ENCODE measurements at places on chromosomes 11 and 22. TPM values are rescaled to one million over a fixed set of nuclear protein-coding genes. Genes with fewer than 3 reads are reported as not detected.

- H3K27ac ChIP-seq, result no peak overlapping the region
- H3K4me3 ChIP-seq, result no peak overlapping the region
- no peaks in the 10 kb centered on the region for H3K4me1 ChIP-seq
- H3K27me3 ChIP-seq, result no peaks in the 10 kb centered on the region
These were observed 143.2 kb downstream of the CADM1 start for GRCh38 chr11:115361025-115361424.

DNA sequence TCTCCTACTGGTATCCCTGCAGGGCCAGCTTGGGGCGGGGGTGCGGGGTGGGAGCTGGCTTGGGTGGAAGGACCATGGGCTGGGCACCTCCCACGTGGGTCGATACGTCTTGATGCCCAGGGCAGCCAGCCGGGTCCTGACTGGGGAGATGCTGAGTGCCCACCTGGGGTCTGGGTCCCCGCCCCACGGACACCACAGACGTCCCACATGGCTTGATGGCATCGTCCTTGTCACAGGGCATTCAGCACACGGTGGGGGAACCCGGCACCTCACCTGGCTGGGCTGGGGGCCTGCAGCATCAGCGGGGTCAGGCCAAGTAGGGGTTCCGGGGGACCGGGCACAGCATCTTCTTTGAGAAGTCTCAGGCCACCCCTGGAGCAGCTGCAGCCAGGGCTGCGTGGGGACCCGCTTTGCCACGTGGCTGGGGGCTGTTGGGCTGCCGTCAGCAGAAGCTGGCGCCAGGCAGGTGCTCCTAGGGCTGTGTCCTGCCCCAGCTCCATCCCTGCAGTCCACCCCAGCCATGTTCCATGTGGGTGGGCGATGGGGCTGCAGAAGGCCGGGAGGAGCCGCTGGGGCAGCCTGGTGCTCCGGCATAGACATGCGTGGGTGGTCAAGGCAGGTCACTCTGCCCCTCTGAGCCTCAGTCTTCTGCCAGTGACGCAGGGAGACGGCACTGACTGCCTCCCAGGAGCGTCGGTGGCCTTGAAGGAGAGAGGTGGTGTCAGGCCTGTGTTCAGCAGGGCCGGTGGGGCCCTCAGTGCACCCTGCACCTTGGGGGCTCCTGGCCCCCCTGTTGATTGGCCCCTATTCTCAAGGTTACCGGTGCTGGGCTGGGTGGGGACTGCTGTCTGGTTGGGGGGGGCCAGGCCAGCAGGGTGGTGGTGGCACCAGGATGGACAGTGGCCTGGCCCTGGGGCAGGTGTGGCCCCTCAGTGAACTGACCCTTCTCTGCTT, 8.4 kb downstream of the SELENOO start:
- H3K4me1 ChIP-seq, result no peaks in the 10 kb centered on the region
- H3K4me3 ChIP-seq, result no peak overlapping the region
- no peak for DNase-seq
- no peaks in the 10 kb centered on the region for H3K27me3 ChIP-seq
- H3K27ac ChIP-seq, result no peak overlapping the region
- peaks cover 18% of the 10 kb centered on the region for H3K36me3 ChIP-seq

GRCh38 chr11:110509472-110509871, 79.7 kb downstream of the FDX1 start:
- H3K27ac ChIP-seq, result no peak overlapping the region
- no peak for DNase-seq
- no peaks in the 10 kb centered on the region for H3K4me1 ChIP-seq
- H3K27me3 ChIP-seq, result peaks cover 4% of the 10 kb centered on the region

DNA sequence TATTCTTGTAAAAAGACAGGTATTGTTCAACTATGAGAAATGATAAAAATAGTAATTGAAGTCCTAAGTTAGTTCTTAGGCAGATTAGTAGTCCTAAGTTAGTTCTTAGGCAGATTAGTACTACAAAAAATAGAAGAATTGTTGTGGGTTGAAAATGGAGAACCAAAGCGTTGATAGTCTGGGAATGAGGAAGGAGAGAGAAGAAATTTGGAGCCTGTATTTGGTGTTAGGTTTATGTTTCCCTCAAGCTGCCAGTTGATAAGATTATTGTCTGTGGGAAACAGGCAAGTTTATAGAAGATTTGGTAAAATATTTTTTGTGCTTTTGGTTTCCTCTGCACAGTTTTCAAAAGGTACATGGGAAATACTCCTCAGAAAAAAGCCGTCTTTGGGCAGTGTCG, 3.6 kb downstream of the BCO2 start:
- no peak overlapping the region for H3K27ac ChIP-seq
- H3K4me3 ChIP-seq, result no peak overlapping the region
- no peaks in the 10 kb centered on the region for H3K36me3 ChIP-seq
- no peak for DNase-seq

- H3K36me3 ChIP-seq, result no peaks in the 10 kb centered on the region
- peaks cover 37% of the 10 kb centered on the region for H3K4me1 ChIP-seq
- peak overlapping the region; percentile 79 for H3K27ac ChIP-seq
- H3K27me3 ChIP-seq, result no peaks in the 10 kb centered on the region
These were observed 326.0 kb downstream of the MN1 start for GRCh38 chr22:27475548-27475897.

DNA sequence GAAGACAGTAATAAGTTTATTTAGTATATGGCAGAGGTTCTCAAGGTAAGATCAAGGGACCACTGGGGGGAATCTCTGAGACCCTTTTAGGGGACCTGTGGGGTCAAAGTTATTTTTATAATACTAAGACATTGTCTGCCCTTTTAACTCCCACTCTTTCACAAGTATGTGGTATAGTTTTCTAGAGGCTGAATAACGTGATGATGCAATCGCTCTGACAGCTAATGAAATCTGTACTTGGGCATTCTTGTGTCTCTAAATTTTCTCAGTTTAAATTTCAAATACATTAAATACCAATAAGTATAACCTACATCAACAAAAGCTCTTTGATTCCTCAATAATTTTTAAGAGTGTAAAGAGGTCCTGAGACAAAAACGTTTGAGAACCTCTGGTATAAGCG, 147.9 kb downstream of the ATG16L2 start:
- H3K36me3 ChIP-seq, result no peaks in the 10 kb centered on the region
- no peak overlapping the region for H3K4me3 ChIP-seq
- H3K27ac ChIP-seq, result no peak overlapping the region

- no peak overlapping the region for H3K4me3 ChIP-seq
- H3K27me3 ChIP-seq, result no peaks in the 10 kb centered on the region
- no peak overlapping the region for H3K27ac ChIP-seq
- no peak for DNase-seq
- peaks cover 6% of the 10 kb centered on the region for H3K4me1 ChIP-seq
These were observed 64.2 kb downstream of the ADAMTS15 start for GRCh38 chr11:130512662-130513061.

DNA sequence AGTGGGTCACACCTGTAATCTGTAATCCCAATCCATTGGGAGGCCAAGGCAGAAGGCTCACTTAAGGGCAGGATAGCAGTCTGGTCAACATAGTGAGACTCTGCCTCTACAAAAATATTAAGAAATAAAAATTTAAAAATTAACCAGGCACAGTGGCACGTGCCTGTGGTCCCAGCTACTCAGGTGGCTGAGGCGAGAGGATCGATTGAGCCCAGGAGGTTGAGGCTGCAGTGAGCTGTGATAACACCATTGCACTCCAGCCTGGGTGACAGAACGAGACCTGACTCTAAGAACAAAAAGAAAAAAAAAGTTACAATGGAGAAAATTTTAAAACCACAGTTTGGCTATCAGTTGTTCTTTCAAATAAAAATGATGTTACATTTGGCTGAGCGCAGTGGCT, 13.4 kb upstream of the SYNGR1 start:
- H3K4me3 ChIP-seq, result no peak overlapping the region
- H3K27ac ChIP-seq, result no peak overlapping the region
- no peaks in the 10 kb centered on the region for H3K36me3 ChIP-seq
- H3K4me1 ChIP-seq, result peaks cover 3% of the 10 kb centered on the region
- H3K27me3 ChIP-seq, result no peaks in the 10 kb centered on the region

- no peaks in the 10 kb centered on the region for H3K27me3 ChIP-seq
- no peak for DNase-seq
- no peaks in the 10 kb centered on the region for H3K36me3 ChIP-seq
- H3K27ac ChIP-seq, result no peak overlapping the region
- no peak overlapping the region for H3K4me3 ChIP-seq
These were observed 397.3 kb downstream of the SHANK2 start for GRCh38 chr11:70854901-70855556.

DNA sequence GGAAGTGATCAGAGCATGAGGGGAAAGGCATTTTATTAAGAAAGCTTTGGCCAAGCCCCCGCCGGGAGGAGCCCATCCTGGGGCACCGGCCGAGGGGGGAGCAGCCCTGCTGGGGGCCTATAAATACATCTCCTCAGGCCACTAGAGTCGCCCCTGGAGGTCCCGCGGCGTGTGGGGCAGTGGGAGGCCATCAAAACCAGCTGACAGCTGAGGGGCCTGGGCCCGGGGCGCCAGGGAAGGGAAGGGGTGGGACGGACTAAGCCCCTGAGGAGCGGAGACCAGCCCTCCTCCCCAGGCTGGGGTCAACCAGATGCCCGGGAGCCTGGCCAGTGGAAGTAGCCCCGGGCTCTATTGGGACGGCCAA, 13.1 kb downstream of the SCARF2 start:
- H3K27ac ChIP-seq, result no peak overlapping the region
- H3K27me3 ChIP-seq, result no peaks in the 10 kb centered on the region
- H3K4me1 ChIP-seq, result peaks cover 7% of the 10 kb centered on the region
- DNase-seq, result no peak
- peaks cover 7% of the 10 kb centered on the region for H3K36me3 ChIP-seq

DNA sequence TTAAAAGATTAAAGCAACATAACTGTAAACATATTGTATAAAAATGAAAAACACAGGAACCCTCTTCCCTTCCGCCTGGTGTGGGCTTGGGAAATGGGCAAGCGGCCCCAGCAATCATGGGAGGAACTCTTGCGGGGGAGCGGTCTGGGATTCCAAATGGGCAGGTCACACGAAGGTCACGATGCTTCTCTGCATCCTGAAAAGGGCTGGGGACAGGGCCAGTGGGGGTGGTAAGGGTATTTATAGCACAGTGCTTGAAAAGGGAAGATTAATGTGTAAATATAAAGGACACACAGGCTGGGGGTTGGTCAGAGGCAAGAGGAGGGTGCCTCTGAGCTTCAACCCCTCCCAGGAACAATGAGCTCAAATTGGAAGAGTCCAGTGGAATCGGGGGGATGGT, 46.9 kb upstream of the OR4B1 start:
- H3K36me3 ChIP-seq, result peaks cover 2% of the 10 kb centered on the region
- peak; percentile 51 for DNase-seq
- H3K4me3 ChIP-seq, result no peak overlapping the region
- peaks cover 18% of the 10 kb centered on the region for H3K4me1 ChIP-seq
- H3K27me3 ChIP-seq, result no peaks in the 10 kb centered on the region
- peak overlapping the region; percentile 47 for H3K27ac ChIP-seq

DNA sequence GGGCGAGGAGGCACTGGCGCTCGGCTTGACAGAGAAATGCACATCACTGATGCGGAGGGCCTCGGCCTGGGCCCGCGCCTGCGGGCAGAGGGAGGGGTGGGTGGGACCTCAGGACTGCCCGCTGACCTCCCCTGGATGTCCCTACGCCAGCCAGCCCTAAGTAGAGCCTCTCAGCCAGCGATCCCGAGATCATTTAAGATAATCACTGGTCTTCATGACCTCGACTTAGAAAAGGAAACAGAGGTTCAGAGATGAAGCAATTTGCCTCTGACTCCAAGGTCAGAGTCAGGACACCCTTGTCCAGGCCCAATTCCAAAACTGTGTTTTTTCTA, 4.9 kb downstream of the CBX6 start:
- no peaks in the 10 kb centered on the region for H3K36me3 ChIP-seq
- H3K4me3 ChIP-seq, result no peak overlapping the region
- H3K27me3 ChIP-seq, result no peaks in the 10 kb centered on the region
- no peak overlapping the region for H3K27ac ChIP-seq
- peaks cover 24% of the 10 kb centered on the region for H3K4me1 ChIP-seq

GRCh38 chr11:112345706-112346105, 85.0 kb upstream of the PLET1 start:
- H3K27me3 ChIP-seq, result peaks cover 5% of the 10 kb centered on the region
- no peak overlapping the region for H3K4me3 ChIP-seq
- H3K4me1 ChIP-seq, result no peaks in the 10 kb centered on the region
- no peaks in the 10 kb centered on the region for H3K36me3 ChIP-seq

GRCh38 chr11:85626496-85626895, 648 bp downstream of the DLG2 start:
- DNase-seq, result no peak
- no peaks in the 10 kb centered on the region for H3K36me3 ChIP-seq
- no peaks in the 10 kb centered on the region for H3K27me3 ChIP-seq
- H3K27ac ChIP-seq, result no peak overlapping the region
- H3K4me1 ChIP-seq, result peaks cover 13% of the 10 kb centered on the region

- H3K27me3 ChIP-seq, result no peaks in the 10 kb centered on the region
- DNase-seq, result no peak
- H3K4me3 ChIP-seq, result no peak overlapping the region
- H3K36me3 ChIP-seq, result peaks cover 7% of the 10 kb centered on the region
- H3K27ac ChIP-seq, result no peak overlapping the region
These were observed 7.0 kb downstream of the PPM1F start for GRCh38 chr22:21945453-21946261.

- DNase-seq, result no peak
- H3K4me3 ChIP-seq, result no peak overlapping the region
- no peak overlapping the region for H3K27ac ChIP-seq
- H3K36me3 ChIP-seq, result peaks cover 4% of the 10 kb centered on the region
- no peaks in the 10 kb centered on the region for H3K27me3 ChIP-seq
- peaks cover 17% of the 10 kb centered on the region for H3K4me1 ChIP-seq
These were observed 6.5 kb downstream of the HMBS start for GRCh38 chr11:119091178-119091577.

- DNase-seq, result peak; percentile 4
- H3K4me3 ChIP-seq, result no peak overlapping the region
- no peaks in the 10 kb centered on the region for H3K27me3 ChIP-seq
- no peaks in the 10 kb centered on the region for H3K36me3 ChIP-seq
These were observed 11.3 kb upstream of the EFCAB6 start for GRCh38 chr22:43823353-43823908.

DNA sequence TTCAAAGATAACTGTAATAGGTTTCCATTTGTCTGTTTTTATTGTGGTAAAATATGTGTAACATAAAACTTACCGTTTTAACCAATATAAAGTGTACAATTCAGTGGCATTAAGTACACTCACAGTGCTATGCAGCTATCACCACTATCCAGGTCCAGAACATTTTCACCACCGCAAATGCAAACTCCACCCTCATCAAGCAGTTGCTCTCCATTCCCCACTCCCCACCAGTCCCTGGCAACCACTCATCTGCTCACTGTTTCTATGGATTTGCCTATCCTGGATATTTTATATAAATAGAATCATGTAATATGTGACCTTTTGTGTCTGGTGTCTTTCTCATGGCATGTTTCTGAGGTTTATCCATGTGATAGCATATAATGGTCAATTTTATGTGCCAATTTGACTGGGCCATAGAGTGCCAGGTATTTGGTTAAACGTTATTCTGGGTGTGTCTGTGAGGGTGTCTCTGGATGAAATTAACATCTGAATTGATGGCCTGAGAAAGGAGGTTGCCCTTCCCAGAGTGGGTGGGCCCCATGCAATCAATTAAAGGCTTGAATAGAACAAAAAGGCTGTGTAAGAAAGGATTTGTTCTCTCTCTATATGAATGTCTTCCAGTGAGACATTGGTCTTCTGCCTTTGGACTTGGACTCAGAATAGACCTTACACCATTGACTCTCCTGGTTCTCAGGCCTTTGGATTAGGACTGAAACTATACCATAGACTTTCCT, 17.2 kb upstream of the SMCO4 start:
- no peaks in the 10 kb centered on the region for H3K4me1 ChIP-seq
- no peak for DNase-seq
- H3K27me3 ChIP-seq, result peaks cover 8% of the 10 kb centered on the region
- no peak overlapping the region for H3K27ac ChIP-seq
- H3K4me3 ChIP-seq, result no peak overlapping the region
- H3K36me3 ChIP-seq, result no peaks in the 10 kb centered on the region

The PHETA2 gene
- total RNA-seq, result 0.12 TPM

The MMP27 gene
- total RNA-seq, result not detected

The FOLR1 gene
- 3.6 TPM for total RNA-seq

The OR2AT4 gene
- not detected for total RNA-seq

The CNIH2 gene
- total RNA-seq, result 12.2 TPM

The ARSA gene
- 34.7 TPM for total RNA-seq

The SLC22A25 gene
- total RNA-seq, result not detected

The VEGFB gene
- 30.4 TPM for total RNA-seq

The PLAAT2 gene
- total RNA-seq, result 0.52 TPM

The B4GAT1 gene
- 28.4 TPM for total RNA-seq
